Jurkat, Clone E6-1 (cell line): ENCODE measurements at places on chromosomes 2 and 18.

DNA sequence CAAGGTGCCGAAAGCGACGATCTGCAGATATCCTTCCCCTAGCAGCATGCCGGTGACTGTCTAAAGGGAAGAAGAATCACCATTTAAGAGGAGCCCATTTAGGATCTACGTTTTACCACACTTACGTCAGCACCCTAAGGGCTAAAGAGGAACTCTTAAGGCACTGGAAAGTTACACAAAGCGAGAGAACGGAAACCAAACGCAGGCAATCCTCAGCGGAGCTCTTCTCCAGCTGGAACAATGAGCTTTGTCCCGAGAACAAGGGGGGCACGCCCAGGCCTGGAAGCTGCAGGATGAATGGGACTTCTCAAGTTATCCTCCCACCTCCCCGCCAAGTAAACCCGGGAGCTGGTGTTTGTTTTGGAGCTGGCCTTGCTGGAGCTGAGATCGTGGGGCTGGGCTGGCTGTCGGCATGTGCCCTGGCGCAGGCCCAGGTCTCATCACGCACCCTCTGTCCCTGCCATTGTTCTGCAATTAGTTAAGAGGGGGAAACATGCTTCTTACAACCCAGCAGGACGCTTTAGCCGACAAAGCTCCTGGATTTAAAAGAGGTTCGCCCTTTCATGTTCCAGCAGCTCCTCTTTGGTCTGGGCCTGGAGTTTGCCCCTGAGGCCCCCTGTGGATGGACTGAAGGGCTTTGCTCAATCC, 36.4 kb downstream of the PXDN start:
- no peak for DNase-seq

DNA sequence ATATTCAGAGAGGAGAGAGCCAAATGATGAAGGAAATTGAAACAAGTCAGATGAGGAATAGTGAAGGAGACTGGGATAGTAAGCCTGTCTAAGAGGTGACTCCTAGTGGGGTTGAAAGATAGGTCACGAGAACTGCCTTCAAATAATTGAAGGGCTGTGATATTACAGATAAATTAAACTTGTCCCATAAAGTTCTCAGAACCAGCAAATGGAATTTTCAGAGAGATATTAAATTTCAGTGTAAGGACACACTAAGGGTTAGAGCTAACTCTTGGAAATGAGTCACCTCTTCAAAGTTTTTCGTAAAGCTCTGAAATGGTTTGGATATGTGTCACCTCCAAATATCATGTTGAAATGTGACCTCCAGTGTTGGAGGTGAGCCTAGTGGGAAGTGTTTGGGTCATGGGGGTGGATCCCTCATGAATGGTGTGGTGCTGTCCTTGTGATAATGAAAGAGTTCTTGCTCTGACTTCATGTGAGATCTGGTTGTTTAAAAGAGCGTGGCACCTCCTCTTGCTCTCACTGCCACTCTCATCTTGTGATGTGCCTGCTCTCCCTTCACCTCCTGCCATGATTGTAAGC, 87.3 kb downstream of the BABAM2 start:
- DNase-seq, result no peak

GRCh38 chr2:171307560-171307959, 126.2 kb downstream of the METTL8 start:
- DNase-seq, result no peak

- no peak for DNase-seq
Observed at GRCh38 chr2:239737144-239737463, 288.0 kb downstream of the NDUFA10 start.

- DNase-seq, result no peak
Observed at GRCh38 chr2:21281791-21282514, 158.2 kb downstream of the TDRD15 start.

- no peak for DNase-seq
Observed at GRCh38 chr2:108586631-108587030, 52.4 kb downstream of the LIMS1 start.

DNA sequence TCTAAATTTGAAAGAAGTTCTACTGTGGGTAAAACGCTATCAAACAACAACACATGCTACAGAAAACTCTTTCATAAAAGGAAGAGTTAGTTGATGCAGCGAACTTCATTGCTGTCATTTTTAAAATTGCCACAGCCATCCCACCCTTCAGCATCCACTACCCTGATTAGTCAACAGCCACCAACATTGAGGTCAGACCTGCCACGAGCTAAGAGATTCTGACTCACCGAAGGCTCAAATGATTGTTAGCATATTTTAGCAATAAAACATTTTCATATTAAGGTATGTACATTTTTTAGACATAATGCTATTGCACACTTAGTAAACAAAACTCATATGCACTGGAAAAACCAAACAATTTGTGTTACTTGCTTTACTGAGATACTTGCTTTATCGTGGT, 347.1 kb downstream of the CLIP4 start:
- DNase-seq, result no peak

- no peak for DNase-seq
Observed at GRCh38 chr18:75378376-75379315, 48.9 kb downstream of the SMIM21 start.

DNA sequence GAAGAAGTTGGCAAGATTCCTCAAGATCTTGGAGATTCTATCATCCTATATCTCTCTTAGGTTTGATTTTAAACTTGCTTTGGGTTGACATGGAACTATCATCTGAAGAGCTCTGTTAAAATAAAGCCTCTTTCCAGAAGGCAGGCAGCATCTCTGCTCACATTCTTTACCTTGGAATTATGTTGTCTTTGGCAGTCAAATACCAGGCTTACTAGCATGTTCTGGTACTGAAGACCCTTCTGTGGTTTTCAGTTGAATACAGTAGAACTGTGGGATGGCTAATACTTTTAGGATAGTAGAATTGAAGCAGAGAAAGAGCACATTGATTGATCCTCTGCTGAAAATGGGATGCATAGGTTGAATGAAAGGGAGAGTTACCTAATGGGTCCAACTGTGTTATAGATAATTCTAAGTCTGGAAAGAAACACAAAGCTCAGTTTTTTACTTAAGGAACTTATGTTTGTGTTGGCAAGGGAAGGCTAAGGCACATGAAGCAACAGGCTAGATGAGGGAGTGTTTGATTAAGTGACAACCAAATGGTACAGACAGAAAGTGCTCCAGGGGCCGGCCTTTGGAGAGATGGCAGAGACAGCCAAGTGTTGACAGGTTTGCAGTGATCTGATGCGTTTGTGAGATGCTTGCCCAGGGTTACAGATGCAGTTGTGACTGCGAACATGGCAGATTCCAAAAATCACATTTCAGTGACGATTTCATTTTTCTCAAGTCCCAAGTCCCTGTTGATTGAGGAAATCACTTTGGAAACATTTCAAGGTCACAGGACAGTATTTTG, 397.9 kb downstream of the MEIS1 start:
- no peak for DNase-seq
